ENCODE measurements at places on chromosomes 5 and 9.

DNA sequence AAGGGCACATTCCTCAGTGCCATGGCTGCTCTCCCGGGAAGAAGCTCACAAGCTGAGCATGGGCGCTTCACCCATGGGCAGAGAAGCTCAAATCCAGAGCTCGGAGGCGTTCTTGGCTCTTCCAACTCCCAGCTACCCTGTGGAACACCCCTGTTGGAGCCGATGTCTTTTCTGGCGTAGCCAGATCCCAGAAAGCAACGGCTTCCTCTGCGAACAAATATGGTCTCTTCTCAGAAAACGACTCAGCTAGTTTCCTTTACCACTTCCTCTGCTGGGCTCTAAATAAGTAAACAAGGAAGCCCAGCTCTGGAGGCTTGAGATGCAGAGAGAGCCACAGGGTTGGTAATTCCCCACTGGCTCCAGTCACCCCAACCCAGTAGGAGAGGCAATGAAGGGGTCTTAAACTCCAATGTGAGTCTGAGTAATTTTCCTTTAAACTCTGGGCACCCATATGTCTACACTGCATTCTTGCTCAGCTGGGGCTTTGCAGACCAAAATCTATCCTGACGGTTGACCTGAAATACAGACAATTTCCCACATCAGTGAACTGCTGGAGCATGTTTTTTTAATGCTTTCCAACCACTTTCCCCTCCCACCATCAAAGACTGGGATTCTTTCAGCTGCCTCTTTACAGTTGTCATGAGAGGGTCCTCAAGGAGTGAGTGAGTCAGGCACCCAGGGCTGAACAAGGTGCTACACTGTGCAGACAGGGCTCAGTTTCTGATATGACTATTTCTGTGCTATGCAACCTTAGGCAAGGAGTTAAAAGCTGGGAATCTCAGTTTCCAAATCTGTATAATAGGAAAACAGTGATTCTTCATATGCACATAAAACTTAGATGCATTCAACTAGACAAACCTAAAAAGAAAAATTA is at the start of gene LCP2:
Gene LCP2 (minus strand): TSS at position 189 of the 874 bp plus-strand sequence. CDS start 166 bp downstream, at position 23.
- peak; percentile 80 for DNase-seq

GRCh38 chr9:75142202-75142601 is 53.9 kb downstream of the OSTF1 start:
- DNase-seq: no peak

- peak; percentile 86 for DNase-seq
Observed at GRCh38 chr5:132103332-132103951, 29.9 kb downstream of the CSF2 start.

- DNase-seq: no peak
Observed at GRCh38 chr9:81259896-81260295, 429.5 kb downstream of the TLE1 start.

DNA sequence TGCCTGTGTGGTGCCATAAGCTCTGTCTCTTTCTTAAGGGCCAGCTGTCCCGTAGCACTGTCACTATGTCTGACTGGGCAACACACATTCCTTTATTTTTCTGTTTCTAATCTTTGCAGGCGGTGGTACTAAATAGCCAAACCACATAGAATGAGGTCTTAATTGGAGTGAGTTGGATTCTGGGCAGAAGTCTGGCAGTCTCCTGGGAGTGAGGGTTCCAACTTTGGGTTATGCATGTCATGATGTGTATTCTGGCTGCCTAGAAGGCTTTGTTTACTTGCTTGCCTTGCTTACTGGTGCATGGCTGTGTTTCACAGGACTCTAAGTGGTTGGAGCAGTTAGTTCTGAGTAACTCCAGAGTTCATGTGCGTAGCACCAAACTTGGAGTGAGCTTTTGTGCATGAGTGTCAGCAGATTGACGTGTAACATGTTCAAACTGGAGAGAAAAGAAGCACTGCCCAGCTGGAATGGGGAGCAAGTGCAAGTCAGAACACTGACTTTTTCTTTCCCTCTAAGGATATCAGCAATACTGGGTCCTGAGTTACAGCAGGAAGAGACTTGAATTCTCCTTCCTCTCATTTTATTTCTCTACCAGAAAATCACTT is 185.8 kb downstream of the PCSK1 start:
- DNase-seq: no peak

- DNase-seq: no peak
Observed at GRCh38 chr9:73845954-73846690, 651.0 kb upstream of the RORB start.

- DNase-seq: no peak
Observed at GRCh38 chr5:31738199-31738598, 99.3 kb downstream of the PDZD2 start.

GRCh38 chr5:56641635-56642260 is 173.6 kb upstream of the MAP3K1 start:
- DNase-seq: no peak

GRCh38 chr5:97208714-97209113 is 25.7 kb upstream of the RIOK2 start:
- DNase-seq: no peak

GRCh38 chr9:98558575-98558974 is 150.2 kb downstream of the GABBR2 start:
- no peak for DNase-seq

DNA sequence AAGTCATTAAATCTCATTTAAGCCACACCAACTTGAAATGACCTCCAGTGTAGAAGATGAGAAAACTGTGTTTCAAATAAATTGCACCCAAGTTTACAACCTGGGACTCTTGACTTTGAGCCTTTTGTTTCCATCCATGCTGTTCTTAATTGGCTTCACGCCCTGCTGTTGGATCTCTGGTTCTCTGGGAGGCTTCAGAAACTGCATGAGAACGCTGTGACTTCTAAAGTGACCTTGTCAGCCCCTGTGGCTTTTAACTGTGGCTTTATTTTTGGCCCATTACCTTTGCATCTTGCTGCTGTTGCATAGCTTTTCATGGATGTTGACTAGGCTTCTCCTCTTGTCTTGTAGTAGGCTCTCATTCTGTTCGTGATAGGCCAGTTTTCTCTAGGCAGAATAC is 29.3 kb downstream of the TNFAIP8 start:
- DNase-seq: no peak

GRCh38 chr5:125085797-125086505 is 339.5 kb upstream of the ZNF608 start:
- DNase-seq: no peak

DNA sequence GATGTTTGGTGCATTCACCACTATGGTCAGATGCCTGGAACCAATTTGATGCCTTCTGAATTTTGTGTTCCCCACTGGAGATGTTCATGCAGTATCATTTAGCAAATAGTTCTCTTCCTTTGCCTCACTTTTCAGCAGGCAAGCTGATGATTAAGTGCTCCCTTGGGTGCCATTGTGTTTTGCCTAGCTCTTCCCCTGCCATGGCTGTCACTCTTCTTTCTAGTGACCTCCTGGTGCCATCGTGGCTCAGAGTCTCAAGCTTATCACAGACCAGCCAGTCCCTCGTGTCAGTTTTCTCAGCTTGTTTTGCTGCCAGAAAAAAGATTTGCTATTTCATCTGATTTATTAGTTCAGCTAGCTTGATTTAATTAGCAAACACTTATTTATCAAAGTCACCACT is 41.3 kb downstream of the IL31RA start:
- DNase-seq: no peak

DNA sequence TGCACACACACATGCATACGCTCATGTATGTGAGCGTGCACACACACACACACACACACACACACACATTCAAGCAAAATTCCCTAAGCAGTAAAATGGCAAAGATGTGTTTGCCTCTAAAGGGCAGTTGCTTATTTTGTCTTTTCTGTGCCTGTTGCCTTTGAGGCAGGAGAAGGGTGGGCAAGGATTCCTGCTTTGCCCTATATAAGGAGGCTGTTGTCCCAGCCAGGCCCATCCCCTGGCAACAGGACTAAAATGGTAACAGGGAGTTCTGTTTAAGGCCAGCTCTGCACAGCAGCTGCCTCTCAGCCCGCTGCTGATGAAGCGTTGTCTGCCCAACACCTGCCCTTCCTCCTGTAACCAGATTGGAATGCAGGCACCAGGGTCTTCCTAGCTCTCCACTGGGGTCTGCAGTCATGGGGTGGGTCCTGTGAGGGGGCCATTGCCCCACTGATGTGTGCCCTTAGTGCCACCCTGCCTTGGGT is 64.4 kb downstream of the PPARGC1B start:
- no peak for DNase-seq

DNA sequence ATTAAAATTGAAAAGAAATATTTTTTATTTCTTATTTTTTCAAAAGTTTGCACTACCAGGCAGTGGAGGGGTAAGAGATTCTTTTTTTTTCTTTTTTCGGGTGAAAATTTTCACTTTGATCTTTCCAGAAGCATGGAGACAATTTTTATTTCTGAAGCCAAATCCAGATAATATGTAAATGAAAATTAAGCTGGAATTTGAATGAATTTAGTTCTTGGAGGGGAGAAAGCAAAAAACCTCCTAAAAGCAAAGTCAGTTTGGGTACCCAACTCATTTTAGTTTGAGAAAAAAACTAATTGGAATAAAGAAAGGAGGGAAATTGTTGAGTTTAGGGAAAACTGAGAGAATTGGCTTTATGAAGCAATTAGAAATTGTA is 872 bp downstream of the ZNF618 start:
- DNase-seq: no peak

- no peak for DNase-seq
Observed at GRCh38 chr9:130106860-130107233, 53.1 kb downstream of the GPR107 start.

GRCh38 chr5:9888501-9888901 is 258.4 kb upstream of the TAS2R1 start:
- no peak for DNase-seq

DNA sequence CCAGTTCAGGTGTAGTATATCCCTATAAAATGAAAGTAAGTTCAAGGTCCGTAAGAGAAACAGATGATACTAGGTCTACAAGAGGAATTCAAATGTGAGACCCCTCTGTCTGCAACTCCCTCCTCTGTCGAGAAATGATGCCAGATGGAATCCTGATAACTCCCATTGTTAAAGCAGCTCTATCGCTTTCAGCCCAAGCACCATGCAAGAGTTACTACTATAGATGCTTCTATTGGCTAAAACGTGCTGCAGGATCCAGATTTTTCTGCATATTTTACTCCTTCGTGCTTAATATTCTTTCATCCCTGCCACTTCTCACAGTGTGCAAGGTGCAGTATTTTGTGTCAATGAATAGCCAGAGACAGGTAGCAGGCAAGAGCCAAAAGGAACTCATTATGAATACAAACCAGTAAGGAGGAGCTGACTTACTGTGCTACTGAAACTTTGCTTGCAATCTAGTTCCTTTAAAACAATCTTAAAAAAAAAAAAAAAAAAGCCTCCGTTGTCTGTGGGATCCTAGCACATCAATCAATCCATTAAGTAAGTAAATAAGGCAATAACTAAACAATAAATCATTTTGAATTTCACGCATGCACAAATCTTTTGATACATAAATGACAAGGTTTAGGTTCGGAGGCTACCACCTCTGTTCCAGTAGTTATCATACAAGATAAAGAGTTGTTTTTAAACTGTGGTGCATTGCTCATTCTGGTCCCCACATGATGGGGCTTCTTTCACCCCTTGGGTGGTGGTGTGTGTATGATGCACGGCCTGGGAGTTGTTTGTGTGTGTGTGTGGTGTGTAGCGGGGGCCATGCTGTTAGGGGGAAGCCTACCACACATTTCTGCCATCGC is 151.1 kb upstream of the MPDZ start:
- DNase-seq: no peak

- DNase-seq: no peak
Observed at GRCh38 chr9:72399391-72399790, 34.4 kb upstream of the ZFAND5 start.

DNA sequence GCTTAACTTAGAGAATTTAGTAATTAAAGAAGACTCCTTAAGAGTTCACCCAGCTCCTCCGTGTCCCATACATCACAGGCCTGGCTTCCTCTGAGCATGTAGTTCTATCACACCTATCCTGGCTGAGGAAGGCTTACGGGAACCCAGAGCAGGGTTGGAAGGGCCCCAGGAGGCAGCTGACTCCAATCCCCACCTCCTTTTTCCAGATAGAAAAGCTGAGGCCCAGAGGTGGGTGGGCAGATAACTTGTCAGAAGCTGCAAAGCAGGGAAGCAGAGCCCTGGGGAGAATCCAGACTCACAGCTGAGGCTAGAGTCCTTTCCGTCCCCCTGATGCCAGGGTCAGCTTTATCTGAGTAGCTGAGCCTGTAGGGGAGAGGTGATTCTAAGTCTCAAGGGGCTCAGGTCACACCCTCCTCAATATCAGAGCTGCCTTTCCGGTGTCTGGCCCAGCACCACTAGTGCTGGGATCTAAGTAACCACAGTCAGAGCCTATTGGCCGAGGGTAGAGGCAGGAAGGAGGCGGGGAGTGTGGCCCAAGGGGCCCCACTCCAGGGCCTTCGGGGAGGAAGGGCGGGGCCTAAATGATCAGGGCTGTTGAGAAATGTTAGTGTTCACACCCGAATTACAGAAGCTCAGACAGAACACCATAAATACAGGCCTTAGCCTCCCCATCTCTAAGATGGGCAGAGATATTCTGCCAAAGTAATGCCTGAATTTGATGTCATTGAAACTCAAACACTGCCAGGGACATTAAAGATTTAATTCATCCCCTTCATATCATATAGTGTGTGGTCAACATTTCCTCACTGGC is 9.9 kb downstream of the CCDC69 start:
- DNase-seq: peak; percentile 86

DNA sequence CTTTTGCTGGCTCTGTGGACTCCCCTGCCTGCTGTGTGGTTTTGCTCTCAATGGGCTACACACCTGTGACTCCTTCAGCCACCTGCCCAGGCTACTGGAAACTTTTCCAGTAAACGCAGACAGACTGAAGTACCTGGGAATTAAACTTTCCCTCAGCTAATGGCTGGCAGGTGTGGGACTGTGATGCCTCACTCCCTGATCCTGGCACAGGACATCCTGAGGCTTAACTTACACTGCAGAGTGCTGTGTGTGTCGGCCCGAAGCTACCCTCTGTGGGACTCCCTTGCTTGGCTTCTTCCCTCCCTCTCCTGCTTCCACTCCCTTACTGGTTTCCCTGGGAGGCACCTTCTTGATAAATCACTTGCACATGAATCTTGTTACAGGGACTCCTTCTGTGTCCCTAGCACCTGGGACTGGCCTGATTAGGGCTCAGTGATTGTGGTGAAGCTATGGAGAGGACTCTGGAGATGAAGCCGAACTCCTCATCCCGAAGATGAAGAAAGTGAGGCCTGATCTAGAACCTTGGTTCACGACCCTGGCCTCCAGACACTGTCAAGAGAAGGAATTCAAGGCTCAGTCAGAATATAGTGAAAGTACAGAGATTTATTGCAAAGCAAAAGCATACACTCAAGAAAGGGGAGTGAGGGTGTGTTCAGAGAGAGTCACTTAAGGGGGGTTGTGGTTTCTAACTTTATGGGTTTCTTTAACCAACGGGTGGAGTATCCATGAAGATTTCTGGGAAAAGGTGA is 113.4 kb upstream of the ALDH1B1 start:
- DNase-seq: no peak
